ENCODE measurements at places on chromosomes 4 and X. TPM values are rescaled to one million over a fixed set of nuclear protein-coding genes. Genes with fewer than 3 reads are reported as not detected.

The FGF13 gene
- 2.2 TPM for total RNA-seq

The PLP1 gene
- 0.18 TPM for total RNA-seq

The NSUN7 gene
- total RNA-seq, result under 0.01 TPM

The TNIP3 gene
- total RNA-seq, result 0.28 TPM

The TGIF2LX gene
- total RNA-seq, result not detected
